Panc1 (cell line): ENCODE measurements at places on chromosomes 12 and 14.

DNA sequence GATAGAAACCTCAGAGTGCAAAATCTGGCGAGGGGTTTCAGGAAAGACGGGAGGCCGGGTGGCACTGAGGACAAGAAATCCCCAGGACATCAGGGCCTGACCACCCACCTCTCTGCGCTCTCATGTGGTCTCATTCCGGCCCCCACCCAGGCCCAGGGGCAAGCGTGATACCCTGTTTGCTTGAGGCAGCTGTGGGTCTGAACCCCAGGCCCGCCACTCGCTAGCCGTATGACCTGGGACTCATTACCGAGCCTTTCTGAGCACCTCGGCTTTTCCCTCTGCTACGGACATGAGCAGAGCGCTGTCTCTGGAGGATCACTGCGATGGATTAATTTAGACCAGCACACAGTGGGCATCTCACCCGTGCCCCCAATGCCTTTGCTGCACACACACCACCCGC, 25.5 kb upstream of the BCDIN3D start:
- DNase-seq = no peak

GRCh38 chr12:95547522-95548055, 3.7 kb downstream of the USP44 start:
- no peak for DNase-seq

DNA sequence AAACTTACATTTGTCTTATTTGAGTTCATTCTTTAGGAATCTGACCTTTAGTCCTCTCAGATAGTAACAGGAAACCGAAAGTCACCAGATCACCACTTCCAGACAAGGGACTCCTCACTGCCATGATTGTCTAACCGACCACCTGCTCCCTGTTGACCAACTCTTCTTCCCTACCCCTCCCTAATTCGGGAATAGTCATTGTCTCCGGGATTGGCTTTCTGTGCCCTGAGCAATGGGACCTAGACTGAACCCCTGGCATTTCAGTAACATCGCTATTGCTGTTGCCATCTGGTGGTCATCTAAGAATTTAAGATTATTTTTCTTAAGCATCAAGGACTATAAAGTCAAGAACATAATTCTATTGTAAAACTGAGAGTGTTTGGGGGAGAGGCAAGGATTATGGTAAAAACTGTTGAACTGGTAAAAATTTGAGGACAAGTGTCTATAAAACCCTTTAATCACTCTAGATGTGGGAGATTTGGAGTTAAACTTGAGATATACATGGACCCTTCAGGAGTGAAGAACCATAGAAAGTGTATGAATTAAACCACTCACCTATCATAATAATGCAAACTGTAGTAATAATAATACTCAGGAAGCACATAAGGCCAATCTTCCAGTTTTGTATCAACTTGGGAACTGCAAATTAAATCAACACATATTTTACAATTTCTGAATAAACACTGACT, 6.3 kb downstream of the CLEC2A start:
- DNase-seq = no peak

DNA sequence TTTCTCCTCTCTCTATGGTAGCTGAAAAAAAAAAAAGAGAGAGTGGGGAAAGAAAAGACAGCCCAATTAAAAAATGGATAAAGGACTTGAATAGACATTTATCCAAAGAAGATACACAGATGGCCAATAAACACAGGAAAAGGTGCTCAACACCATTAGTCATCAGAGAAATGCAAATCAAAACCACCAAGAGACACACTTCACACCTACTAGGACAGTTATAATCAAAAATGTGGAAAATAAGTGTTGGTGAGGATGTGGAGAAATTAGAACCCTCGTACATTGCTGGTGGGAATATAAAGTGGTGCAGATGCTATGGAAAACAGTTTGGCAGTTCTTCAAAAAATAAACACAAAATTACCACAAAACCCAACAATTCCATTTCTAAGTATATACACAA, 172.4 kb upstream of the GRIN2B start:
- no peak for DNase-seq

DNA sequence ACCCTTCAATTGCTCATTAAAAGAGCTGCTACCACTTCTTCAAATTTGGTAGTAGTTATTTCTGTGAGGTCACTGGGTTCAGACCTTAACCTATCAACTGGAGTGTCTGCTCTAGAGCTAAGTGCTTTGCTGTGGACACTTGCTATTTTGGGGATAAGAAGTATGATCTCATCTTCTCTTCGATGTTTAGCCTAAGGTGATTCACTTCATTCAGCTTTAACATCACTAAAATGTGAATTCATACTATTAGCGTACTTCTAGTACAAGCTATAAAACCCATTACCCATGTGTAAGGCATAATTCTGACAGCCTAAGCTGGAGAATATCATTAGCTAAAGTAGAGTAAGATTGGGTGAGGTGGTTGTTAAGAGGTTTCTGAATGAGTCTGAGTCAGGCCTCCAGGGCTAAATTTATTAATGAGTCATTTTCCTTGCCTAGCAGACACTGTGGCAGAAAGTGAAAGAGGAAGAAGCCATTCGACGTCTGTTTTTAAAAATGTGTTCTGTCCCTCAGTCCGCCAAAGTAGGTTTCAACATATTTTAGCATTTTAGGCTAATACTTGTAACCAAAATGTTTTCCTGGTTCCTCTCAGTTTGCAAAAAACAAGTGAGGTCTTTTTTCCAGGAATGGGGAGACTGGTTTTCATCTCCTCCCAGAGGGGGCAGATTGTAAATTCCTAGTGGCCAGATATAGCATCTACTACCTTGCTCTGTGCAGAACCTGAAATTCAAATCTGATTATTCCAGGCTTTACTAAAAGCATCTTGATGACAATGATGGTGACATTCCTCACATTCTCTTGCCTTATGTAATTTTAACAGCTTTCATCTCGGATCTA, 103.6 kb downstream of the SSPN start:
- DNase-seq = peak; percentile 97

DNA sequence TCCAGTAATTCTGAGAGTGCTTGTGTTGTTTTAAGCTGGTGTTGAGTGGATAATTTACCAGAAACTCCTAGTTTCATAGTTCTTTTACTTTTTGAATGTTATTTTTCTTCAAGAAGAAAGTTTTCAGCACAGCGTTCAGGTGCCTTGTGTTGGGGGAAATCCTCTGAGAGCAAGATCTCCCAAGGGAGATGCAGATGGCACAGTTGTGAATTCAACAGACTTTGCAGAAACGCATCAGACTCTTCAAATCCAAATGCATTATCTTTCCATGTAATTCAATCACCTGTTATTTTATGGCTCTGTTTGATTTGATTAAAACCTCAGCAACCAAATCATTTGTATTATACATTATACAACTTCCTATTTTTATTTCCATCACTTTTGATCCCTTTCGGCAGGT, 439.9 kb downstream of the EGLN3 start:
- DNase-seq = no peak

GRCh38 chr14:91410771-91411536, 6.7 kb downstream of the CCDC88C start:
- DNase-seq = no peak

GRCh38 chr14:60553808-60554207, 44.9 kb downstream of the SIX6 start:
- DNase-seq = no peak

DNA sequence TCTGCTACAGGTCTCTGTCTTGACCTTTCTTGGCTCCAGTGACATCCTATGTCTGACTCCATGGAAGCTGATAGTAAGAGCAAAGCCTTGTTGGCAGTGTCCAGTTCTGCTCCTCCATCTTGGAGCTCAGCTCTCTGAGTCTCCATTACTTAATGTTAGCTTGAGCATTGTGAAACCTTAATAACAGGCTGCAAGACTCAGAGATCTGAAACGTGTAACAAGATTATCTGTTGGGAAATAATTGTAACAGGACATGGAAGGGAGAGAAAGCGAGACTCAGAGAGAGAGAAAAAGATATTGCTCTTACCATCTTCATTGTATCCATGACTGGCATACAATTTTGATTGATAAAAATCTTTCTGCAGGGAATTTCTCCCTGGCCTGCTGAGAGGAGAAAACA, 1365.7 kb downstream of the AACS start:
- DNase-seq = no peak

DNA sequence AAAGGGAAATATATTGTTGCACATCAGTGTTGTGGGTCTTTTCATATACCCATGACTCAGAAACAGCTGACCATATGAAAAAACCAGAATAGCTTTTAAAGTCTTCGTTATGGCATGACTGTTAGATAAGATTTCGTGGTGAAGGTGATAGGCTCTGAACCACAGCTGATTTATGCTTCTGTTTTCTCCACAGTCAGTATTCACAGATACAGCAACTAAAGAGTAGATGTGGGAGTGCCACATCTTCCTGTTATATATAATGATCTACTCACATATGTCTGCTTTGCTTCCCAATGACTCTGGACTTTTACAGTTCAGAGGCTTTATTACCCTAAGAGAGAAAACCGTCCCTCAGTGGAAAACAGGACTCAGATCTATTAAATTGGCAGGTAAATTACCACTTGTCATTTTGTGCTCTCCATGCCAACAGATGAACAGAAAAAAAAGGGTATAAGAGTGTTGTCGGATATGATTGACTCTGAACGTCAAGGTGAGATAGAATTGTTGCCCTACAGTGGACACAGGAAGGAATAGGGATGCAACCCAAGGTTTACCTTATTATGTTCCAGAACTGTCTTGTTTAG, 1037.1 kb downstream of the GALC start:
- no peak for DNase-seq
